ENCODE measurements at places on chromosomes 2 and 18.

DNA sequence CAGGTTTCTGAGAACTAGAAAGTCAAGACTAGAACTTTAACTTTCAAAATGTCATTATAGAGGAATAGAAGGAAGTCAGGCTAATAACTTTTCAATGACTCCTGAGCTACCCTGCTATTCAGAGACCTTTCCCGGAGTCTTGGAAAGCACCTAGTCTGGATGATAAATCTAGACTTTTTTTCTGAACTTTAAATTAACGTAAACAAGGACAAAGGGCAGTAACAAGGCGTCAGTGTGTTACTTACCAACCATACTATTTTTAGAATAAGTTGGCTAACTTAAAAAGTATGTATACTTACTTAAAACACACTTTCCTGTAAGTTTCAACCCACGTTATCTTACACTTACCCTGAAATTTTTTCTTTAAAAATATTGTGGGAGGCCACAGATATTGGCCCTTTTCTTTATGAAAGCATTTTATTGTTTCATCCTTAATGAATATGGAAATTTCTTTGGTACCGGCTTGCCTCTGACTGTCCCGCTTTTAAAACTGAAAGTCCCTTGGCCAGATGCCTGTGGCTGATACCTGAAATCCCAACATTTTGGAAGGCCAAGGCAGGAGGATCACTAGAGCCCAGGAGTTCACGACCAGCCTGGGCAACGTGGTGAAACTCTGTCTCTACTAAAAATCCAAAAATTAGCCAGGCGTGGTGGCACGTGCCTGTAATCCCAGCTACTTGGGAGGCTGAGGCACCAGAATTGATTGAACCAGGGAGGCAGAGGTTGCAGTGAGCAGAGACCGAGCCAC, 9.7 kb downstream of the PMAIP1 start:
- H3K36me3 ChIP-seq: no peaks in the 10 kb centered on the region
- no peak overlapping the region for H3K4me3 ChIP-seq
- no peak for DNase-seq
- no peaks in the 10 kb centered on the region for H3K27me3 ChIP-seq
- no peak overlapping the region for H3K27ac ChIP-seq

DNA sequence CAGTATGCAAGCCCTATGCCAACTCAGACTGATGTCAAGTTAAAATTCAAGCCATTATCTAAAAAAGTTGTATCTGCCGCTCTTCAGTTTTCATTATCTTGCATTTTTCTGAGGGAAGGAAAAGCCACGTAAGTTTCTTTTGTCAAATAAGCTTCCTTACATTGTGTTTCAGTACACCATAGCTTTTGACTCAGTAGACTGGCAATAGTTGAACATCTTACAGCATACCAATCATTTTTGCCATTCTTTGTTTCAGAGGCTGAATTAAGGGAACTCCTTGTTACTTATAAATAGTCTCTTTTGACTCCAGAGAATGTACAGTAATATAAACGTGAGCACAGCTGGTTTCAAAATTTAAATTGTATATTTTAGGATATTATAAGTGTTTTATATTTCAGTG, 120.6 kb downstream of the EHBP1 start:
- H3K4me3 ChIP-seq: no peak overlapping the region
- peaks cover 3% of the 10 kb centered on the region for H3K4me1 ChIP-seq
- peaks cover 6% of the 10 kb centered on the region for H3K36me3 ChIP-seq

DNA sequence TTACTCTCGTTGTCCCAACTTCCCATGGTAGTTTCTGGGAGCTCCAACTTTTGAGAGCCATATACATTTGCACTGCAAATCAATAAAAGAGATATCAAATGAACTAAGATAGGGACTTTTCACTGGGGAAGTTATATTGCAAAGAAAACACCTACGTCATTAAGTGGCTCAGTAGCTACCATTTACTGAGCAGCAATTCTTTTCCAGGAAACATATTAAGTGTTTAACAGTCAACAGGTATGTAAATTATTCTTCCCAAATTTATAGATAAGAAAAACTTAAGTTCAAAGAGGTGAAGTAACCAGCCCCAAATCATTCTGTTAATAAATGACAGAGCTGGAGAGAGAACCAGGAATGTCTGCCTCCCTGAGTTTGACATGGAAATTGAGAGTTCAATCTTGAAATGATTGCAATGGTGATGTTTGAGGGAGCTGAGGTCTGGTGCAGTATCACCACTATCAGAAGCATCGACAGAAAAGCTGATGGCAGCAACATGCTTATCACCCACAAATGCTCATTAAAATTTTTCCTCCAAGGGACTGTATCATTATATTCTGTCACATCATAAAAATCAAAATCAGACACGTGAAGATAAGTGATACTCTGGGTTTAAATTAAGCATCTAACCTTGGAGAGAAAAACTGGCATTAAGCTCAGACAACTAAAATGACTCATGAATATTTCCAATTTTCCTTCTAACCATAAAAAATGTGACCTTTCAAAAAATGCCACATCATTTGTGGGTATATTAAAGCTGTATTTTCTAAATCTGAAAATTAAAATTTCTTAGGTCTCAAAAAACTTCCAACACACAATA, 43.4 kb downstream of the GAREM1 start:
- H3K36me3 ChIP-seq: no peaks in the 10 kb centered on the region
- H3K27me3 ChIP-seq: no peaks in the 10 kb centered on the region

GRCh38 chr2:164896634-164897355, 55.2 kb upstream of the COBLL1 start:
- H3K4me3 ChIP-seq: no peak overlapping the region
- no peak for DNase-seq
- H3K27ac ChIP-seq: no peak overlapping the region
- peaks cover 10% of the 10 kb centered on the region for H3K4me1 ChIP-seq

GRCh38 chr2:186429104-186429503, 57.0 kb upstream of the ZC3H15 start:
- H3K4me1 ChIP-seq: peaks cover under 1% of the 10 kb centered on the region
- H3K27ac ChIP-seq: no peak overlapping the region
- DNase-seq: no peak
- no peak overlapping the region for H3K4me3 ChIP-seq
- H3K27me3 ChIP-seq: no peaks in the 10 kb centered on the region

DNA sequence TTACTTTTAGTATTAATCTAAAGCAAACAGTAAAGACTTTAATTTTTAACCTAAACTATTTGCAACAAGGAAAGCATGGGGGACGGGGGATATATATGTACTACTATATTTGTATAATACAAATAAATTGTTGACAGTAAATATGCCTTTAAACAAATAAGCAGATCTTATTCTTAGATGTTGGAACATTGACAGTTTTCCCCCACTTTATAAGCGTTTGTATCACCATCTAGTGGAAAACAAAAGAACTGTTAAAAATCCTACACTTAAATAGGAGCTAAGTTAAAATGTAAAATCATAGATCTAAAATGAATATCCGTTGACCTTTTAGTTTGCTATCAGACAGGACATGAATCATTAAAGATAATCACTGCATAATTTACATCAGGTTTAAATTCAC, 50.0 kb downstream of the RBBP8 start:
- H3K4me3 ChIP-seq: no peak overlapping the region
- H3K27me3 ChIP-seq: no peaks in the 10 kb centered on the region
- H3K36me3 ChIP-seq: no peaks in the 10 kb centered on the region
- H3K27ac ChIP-seq: no peak overlapping the region
- H3K4me1 ChIP-seq: peaks cover 5% of the 10 kb centered on the region
- no peak for DNase-seq

DNA sequence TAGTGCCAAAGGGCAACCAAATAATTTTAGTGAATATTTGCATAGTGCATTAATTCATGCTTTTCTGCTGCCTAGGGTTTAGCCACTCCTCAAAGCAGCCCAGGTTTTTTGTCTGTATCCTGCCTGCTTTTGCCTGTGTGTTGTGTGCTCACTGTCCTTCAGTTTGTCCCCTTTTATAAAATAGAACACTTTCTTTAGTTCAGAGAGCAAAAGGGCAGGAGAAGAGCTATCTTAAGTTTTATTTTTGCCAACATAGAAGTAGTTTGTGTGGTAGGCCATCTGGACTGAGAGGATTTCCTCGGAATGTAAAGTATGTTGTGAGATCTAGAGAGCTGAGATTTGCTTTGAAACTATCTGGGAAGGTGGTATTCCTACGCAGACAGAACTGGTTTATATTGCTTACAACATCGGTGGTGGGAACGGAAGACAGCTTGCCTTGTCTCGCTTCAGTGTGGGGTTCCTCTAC, 64.9 kb downstream of the EML4 start:
- no peak overlapping the region for H3K27ac ChIP-seq
- no peaks in the 10 kb centered on the region for H3K4me1 ChIP-seq
- DNase-seq: no peak
- H3K36me3 ChIP-seq: no peaks in the 10 kb centered on the region

- no peaks in the 10 kb centered on the region for H3K4me1 ChIP-seq
- no peaks in the 10 kb centered on the region for H3K27me3 ChIP-seq
- no peak overlapping the region for H3K4me3 ChIP-seq
- DNase-seq: no peak
Observed at GRCh38 chr2:106306387-106306786, 112.3 kb upstream of the UXS1 start.

DNA sequence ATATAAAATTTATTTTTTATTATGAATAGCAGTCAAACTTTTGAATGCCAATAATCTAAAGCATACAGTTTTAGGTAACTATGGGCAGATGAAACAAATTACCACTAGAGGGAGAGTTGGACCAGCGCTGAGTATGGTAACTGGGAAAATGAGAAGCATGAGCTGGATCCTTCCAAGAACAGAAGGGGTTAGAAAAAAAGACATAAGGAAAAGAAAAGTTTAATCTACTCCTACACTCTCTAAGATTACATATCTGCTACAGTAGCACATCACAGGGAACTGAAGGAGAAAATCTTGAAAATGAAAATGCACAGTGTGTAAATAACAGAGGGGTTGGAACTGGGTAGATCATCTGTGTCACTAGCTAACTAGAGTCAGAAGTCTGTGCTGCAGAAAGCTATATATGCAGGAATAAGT, 15.5 kb downstream of the REG3G start:
- peaks cover 3% of the 10 kb centered on the region for H3K27me3 ChIP-seq
- no peak overlapping the region for H3K27ac ChIP-seq
- no peaks in the 10 kb centered on the region for H3K36me3 ChIP-seq
- H3K4me3 ChIP-seq: no peak overlapping the region
- no peaks in the 10 kb centered on the region for H3K4me1 ChIP-seq

GRCh38 chr2:119827866-119828507, 68.3 kb downstream of the PTPN4 start:
- peak overlapping the region; percentile 54 for H3K4me3 ChIP-seq
- H3K27ac ChIP-seq: peak overlapping the region; percentile 95
- DNase-seq: peak; percentile 33
- H3K36me3 ChIP-seq: peaks cover 16% of the 10 kb centered on the region
- peaks cover 6% of the 10 kb centered on the region for H3K27me3 ChIP-seq
- peaks cover 32% of the 10 kb centered on the region for H3K4me1 ChIP-seq

- H3K27ac ChIP-seq: no peak overlapping the region
- peaks cover 15% of the 10 kb centered on the region for H3K36me3 ChIP-seq
- no peaks in the 10 kb centered on the region for H3K4me1 ChIP-seq
- H3K27me3 ChIP-seq: no peaks in the 10 kb centered on the region
Observed at GRCh38 chr2:239839306-239839705, 185.8 kb downstream of the NDUFA10 start.

DNA sequence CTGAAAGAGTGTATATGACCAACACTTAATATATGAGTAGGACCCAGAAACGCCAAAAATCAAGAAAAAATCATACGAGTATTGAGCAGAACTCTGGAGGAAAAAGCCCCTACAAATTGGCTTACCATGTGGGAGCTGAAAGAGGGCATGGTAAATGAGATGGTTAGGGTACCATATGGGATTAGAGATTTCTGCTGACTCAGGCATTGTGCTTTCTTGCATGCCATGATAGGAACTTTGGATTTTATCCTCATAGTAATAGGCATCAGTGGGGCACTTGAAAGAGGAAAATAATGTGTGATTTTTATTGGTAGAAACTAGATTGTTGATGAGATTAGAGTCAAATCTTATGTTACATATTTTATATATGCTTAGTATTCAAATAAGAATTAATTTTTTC, 271.1 kb downstream of the CBLN2 start:
- no peak for DNase-seq
- H3K27me3 ChIP-seq: no peaks in the 10 kb centered on the region
- no peak overlapping the region for H3K4me3 ChIP-seq
- H3K4me1 ChIP-seq: no peaks in the 10 kb centered on the region

DNA sequence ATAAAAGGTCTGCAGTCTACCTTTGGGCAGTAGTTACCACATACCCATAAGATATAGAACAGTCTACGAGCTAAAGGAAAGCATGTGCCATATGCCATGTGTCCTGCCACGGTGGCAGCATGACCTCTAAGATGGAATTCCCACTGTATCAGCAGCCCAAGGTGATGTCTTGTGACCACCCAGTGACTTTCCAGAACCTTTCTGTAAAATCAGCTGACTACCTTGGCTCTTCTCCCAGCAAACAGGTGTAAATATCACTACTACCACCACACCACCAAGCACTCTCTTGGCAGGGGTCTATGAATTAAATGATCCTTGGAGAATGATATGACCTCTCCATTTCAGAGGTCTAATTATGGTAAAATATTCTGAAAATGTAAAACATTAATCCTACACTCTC, 99.6 kb downstream of the METTL8 start:
- no peaks in the 10 kb centered on the region for H3K36me3 ChIP-seq
- H3K4me1 ChIP-seq: no peaks in the 10 kb centered on the region
- no peak for DNase-seq
- H3K27me3 ChIP-seq: no peaks in the 10 kb centered on the region
- no peak overlapping the region for H3K4me3 ChIP-seq

DNA sequence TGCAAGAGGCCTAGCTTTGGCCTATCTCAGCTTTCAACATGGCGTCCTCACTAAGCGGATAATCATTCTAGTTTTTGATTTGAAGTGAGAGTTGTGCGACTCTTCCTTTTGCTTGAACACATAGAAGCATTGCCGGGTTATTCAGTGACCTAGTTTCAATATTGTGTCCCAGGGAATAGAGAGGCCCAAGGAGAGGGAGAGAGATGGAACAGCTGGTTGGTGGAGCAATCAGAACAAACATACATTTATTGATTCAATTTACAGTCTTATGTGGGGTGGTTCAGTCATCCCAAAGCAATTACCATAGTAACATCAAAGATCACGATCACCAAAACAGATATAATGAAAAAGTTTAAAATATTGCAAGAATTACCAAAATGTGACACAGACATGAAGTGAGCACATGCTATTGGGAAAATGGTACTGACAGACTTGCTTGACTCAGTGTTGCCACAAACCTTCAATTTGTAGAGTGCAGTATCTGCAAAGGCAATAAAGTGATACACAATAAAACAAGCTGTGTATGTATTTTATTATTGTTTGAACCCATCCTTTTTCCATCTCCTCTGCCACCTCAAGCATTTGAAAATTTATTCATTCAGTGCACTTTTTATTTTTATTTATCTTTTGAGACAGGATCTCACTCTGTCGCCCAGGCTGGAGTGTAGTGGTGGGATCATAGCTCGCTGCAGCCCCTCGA, 30.2 kb downstream of the COPS7B start:
- H3K27ac ChIP-seq: no peak overlapping the region
- no peaks in the 10 kb centered on the region for H3K4me1 ChIP-seq
- H3K4me3 ChIP-seq: no peak overlapping the region
- H3K27me3 ChIP-seq: peaks cover 2% of the 10 kb centered on the region
- DNase-seq: no peak
- peaks cover 31% of the 10 kb centered on the region for H3K36me3 ChIP-seq

All from glutamatergic neuron (in vitro differentiated cells).